GM12878 (cell line): ENCODE measurements at places on chromosomes 7 and 10. TPM values are rescaled to one million over a fixed set of nuclear protein-coding genes. Genes with fewer than 3 reads are reported as not detected.

GRCh38 chr7:69961436-69961835 is 363.2 kb downstream of the AUTS2 start:
- DNase-seq: no peak

GRCh38 chr7:76356823-76357222 is 2.0 kb downstream of the YWHAG start:
- DNase-seq: no peak

DNA sequence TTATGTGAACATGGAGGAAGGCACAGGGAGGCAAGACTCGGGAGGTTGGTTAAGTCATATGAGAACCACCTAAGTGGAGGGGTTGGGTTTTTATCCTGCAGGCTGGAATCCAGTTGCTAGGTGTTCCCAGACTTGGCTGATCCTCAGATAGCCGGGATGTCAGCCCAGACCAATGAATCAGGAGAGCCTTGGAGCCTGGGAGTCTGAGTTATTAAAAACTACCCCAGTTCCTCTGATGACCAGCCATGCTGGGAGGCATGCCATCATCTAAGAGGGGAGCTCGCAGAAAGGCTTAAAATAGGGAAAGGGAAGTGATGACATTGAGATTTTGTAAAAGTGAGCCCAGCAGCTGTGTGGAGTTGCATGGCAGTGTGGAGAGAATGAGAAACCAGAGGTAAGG is 238.1 kb downstream of the ZNF248 start:
- no peak for DNase-seq

DNA sequence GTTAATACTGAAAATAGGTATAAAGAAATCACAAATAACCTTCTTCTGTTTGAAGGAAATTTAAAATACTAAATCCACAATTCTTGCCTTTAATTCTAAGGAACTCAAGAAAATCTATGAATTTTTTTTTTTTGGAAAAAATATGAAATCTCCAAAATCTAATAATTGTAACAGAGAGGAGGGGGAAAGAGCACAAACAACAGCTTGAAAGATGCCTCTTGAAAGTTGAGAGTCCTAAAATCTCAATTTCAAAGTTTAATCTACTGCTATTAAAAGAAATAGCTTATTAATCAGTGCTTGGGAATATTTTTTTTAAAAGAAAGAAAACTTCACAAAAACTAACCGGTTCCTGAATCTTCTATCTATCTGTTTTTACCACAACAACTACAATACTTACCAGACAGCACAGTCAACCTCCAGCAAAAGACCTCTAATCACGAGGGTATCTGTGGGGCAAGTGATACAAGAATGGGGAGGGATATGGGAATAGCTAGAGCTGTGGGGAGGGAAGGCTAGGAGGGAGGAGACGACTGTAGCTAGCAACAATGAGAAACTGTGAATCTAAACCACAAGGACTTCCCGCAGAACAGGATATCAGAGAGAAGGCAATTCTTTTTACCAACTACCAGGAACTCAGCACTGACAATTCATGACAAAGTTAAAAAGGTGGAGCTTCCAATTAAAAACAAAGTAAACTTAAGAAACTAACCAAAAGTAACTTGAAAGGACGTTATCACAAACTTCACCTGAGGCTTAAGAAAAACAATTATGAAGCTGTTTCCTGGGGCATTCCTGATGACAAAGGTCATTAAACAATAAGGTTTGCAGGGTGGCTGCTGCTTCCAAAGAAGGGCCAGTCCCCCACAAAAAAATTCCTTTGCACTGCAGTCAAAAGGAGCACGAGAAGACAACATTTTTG is at the start of gene USP54:
USP54 (minus strand) TSS at position 462 of the 919 bp plus-strand sequence. CDS start 15,684 bp downstream, outside the sequence.
- no peak for DNase-seq

GRCh38 chr10:33109788-33110469 is 151.9 kb upstream of the ITGB1 start:
- DNase-seq: no peak

DNA sequence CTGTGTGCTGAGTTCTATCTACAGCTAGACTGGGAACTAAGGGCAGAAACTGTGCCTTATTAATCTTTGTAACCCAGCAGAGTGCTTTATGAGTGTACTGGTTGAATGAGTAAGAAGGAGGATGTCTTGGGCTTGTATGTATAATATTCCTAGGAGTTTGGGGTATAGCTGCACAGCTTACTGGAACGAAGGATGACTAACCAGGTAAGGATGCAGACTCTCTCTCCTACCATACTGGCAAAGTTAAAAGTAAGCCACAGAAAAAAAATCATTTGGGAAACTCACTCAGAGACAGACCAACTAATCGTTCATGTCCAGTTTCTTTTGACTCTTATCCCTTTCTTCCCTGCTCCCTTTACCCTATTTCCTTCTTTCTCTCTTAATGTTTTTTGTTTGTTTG is 1.4 kb upstream of the DHTKD1 start:
- no peak for DNase-seq

- no peak for DNase-seq
These were observed 118.6 kb downstream of the SRPK2 start for GRCh38 chr7:105270117-105270516.

GRCh38 chr7:77727936-77728701 is 31.9 kb downstream of the RSBN1L start:
- DNase-seq: no peak

DNA sequence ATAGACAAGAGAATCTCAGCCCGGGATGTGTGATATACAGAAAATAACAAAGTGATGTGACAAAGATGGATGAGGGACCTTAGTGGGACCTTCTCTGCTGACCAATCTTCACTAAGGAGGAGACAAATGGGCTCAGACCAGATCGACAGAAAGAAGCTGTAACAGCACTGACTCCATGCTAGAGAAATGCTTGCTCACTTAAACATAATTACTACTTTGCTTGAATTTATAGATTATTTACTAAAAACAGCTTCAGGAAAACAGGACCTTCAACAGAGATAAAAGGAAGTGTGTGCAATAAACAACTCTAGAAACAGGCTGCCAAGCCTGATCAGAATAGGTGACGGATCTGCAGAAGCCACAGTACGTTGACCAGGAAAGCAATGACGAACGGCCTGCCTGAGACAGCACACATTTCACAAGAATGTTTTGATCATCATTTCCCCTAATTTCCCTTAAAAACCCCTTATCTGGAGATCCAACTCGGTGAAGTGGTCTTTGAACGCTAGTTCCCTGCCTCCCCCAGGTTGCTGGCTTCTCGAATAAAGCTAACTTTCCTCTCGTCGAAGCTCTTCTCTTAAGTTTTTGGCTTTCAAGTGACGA is 98.4 kb upstream of the STEAP1B start:
- DNase-seq: no peak

GRCh38 chr10:31242902-31243301 is 76.1 kb upstream of the ZEB1 start:
- peak; percentile 5 for DNase-seq

- DNase-seq: no peak
These were observed 21.6 kb upstream of the UTF1 start for GRCh38 chr10:133208466-133208865.

- DNase-seq: no peak
These were observed 936 bp upstream of the REPIN1 start for GRCh38 chr7:150367677-150368095.

DNA sequence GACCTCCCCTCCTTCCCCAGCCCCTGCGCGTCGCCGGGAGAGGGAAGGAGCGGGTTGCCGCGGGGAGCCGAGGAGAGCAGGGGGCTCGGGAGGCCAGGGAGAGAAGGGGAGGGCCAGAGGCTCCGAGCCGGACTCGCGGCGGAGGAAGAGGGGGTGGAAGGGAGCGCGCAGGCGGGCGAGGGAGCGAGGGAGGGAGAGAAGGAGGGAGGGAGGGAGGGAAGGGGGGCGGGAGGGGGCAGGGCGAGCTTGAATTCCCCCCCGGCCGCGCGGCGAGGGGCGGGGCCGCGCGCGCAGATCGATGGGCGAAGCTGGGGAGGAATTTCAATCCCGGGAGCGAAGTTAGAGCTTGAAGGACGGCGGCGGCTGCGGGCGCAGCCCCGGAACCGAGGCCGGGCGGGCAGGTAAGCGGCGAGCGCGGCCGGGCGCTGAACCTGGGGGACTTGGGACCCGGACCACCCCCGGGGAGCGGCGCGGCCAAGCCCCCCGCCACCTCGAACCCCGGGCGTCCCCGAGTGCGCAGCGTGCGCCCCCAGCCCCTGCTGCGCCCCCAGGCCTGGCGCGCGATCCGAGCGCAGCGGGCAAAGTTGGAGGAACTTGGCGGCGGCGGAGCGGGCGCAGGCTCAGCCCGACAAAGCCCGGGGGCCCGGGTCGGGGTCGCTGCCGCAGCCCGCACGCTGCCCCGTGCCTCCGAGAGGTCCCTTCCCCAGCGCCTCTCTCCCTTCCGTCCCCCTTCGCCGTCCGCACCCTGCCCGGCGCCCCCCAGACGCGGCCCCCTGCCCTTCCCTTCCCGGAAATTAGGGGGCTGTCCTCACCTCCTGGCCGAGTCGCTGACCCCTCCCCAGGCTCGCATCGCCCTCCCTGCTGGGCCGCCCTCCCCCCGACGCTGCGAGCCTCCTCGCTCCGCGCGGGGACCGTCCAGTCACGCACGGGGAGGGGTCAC is at the start of gene ELFN1:
ELFN1 (plus strand) TSS at position 324 of the 940 bp plus-strand sequence. CDS start 74,320 bp downstream, outside the sequence.
- no peak for DNase-seq

- no peak for DNase-seq
These were observed 2.5 kb downstream of the P4HA1 start for GRCh38 chr10:73093922-73094850.

DNA sequence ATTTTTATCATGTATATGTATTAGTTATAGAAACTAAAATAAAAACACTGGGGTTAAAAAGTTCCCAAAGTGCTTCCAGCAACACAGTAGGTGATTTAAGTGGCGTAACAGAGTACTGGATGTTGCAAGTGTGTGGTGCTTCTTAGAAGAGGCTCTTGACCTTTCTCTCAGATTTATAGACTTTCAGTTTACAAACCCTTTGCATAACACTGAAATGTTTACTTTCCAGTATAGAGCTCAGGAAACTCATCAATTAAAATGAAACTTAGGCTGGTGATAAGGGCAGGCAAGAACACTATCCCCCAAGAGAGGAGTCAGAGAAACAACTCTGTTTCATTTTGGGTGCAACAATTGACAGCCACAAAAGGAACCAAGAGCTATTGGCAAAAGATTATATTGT is 27.5 kb upstream of the SMC3 start:
- no peak for DNase-seq

DNA sequence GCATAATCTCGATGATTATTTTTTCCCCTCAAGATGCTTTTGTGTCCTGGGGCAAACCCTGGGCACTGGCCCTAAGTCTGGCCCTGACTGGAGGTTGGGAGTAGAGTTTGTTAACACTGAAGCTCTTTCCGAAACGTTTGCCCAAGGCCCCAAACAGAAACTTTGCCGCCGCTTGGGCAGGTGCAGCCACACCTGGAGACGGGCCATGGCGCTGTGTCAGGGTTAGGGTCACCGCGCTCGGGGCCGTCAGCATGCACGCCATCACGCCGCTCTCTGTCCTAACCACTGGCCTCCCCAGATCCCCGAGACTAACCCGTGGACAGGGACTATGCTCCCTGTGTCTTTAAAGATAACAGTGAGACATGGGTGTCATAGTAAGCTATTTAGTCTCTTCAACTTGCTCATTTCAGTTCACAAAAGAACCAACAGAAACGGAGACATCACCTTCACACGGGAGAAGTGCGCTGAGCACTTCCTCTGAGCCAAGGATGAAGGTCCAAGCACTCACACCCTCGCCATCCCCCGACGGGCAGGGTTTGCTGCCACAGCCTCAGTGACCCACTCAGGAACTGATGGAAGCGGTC is 85.3 kb upstream of the DIP2C start:
- DNase-seq: no peak

GRCh38 chr7:29022291-29022988 is 64.3 kb upstream of the TRIL start:
- DNase-seq: no peak

DNA sequence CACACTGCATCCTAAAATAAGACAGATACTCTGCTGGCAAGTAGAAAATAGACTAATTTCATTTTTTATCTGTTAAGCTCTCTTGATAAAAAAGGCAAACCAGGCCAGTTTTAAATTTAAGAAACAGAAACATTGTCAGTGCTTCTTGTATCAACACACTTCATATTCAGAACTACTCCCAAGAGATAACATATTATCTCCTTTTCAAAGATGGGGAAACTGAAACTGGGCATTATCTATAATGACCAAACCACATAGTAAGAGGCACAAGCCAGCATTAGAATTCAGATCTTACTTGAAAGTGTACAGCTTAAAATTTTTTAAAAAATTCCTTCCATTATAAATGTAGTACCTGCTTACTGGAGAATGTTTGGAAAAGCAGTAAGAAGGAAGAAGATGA is 14.7 kb downstream of the SRI start:
- DNase-seq: no peak

DNA sequence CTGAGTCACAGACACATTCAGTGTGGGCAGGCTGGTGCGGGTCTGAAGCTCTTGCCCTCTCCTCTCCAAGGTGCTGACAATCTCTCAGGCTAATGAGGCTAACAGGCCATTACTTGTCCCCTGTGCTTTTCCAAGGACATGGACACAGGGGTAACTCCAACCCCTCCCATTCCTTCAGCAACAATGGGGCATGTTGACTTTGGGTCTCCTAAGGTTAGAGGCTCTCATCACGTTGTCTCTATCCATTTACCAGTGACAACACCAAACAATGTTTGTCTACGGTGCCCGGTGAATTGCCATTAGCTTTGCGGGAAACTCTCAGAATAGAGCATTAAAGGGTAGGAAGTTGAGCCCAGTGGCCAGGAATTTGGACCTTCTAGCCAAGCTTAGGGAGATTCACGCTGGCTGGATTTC is 101.6 kb upstream of the TNS3 start:
- no peak for DNase-seq

GRCh38 chr7:46133072-46133471 is 212.0 kb upstream of the IGFBP3 start:
- no peak for DNase-seq

- DNase-seq: no peak
These were observed 2.5 kb upstream of the MLXIPL start for GRCh38 chr7:73626814-73627213.

DNA sequence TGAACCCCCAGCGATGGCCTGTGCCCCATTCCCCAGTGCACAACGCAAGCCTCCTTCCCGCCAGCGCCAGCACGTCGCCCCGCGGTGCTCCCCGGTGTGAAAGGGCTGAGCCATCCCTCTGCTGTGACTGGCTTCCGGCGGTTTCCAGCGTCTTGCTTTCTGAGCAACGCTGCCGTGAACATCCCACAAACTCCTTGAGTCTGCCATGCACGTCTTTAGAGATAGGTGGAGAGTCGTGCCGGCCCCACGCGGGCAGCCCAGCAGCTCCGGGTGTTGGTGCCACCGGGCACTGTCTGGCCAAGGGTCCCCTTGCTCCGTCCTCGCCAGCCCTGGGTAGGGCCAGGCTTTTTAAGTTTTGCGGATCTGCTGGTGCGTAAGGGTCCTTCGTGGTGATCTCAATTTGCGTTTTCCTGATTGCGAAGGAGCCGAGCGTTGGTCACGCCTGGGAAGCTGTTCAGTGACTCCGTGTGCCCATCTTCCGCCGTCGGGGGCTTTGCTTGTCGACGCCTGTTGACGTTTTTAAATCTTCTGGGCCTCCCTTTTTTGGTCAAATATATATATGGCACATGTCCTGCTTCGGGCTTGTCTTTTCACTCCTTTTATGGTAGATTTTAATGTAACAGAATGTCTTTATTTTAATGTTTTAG is 70.6 kb downstream of the FOXL3 start:
- no peak for DNase-seq

GRCh38 chr10:50421026-50421719 is 169.9 kb upstream of the ASAH2 start:
- DNase-seq: peak; percentile 72

CYP26C1 gene
- not detected in 2 replicates for polyA plus RNA-seq

SLC35G1 gene
- 6.7 and 6.8 TPM in 2 replicates for polyA plus RNA-seq

AKR1C8 gene
- polyA plus RNA-seq: not detected in 2 replicates

FAM180A gene
- polyA plus RNA-seq: not detected in 2 replicates

BAMBI gene
- polyA plus RNA-seq: 0.08 TPM in 1 of 2 replicates, not detected in the other

STEAP1 gene
- 3.1 and 4.1 TPM in 2 replicates for polyA plus RNA-seq

RASA4B gene
- polyA plus RNA-seq: 3.9 and 6.5 TPM in 2 replicates

ADAMTS14 gene
- polyA plus RNA-seq: not detected in 2 replicates

TET1 gene
- polyA plus RNA-seq: 0.59 and 0.71 TPM in 2 replicates

NUTM2E gene
- 0.05 and 0.07 TPM in 2 replicates for polyA plus RNA-seq

SLC16A12 gene
- not detected in 2 replicates for polyA plus RNA-seq

AOC1 gene
- polyA plus RNA-seq: not detected in 2 replicates
